ENCODE measurements at places on chromosomes 4 and X. TPM values are rescaled to one million over a fixed set of nuclear protein-coding genes. Genes with fewer than 3 reads are reported as not detected.

DNA sequence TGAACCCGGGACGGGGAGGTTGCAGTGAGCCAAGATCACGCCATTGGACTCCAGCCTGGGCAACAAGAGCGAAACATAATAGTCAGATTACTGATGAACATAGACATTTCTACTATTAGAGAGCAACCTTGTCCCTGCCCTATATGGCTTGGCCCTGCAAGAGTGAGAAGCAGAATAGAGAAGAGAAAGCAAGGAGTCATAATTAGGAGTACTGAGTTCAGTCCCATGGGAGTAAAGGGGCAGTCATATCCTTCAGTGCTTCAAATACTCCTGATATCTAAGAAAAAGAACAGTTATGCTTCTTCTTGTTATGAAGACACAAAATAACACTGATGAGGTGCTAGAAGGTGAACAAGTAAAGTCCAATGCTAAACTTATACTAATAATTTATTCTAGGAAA, 33.8 kb downstream of the CLDN2 start:
- DNase-seq, result no peak

DNA sequence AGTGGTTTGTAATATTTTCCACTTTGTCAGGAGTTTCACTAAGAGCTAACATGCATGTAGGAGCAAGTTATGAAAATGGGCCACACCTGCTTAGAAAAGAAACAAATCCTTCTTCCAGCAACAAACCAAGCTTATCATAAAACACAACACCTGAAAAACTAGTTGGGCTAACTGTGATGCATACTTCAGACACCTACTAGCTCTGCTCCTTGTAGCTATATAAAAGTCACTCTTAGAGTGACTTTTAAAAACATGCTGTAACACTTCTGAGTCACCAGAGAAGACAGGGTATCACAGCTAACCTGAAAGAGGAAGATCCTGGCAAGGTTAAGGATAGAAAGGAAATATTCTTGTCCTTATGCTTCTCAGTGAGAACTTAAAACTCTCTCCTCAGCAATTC, 3.6 kb upstream of the SLAIN2 start:
- DNase-seq, result no peak

- no peak for DNase-seq
These were observed 12.8 kb downstream of the AIMP1 start for GRCh38 chr4:106329041-106329618.

DNA sequence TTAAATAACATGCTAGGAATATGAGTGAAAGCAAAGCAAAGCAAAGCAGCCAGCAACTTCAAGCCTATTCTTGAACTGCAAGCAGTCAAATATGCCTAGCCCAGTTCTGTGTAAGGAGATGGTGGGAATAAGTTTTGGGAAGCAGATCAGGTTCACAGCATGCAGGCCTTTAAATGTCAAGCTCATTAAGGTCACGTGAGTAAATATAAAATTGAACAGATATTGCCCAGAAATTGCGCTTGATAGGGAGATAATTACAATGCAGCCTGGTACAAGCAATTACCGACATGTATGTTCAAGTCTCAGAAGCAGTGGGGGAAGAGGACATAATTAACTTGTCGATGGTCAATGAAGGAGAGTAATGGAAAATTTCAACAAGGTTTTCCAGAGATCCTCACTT, 6.0 kb downstream of the GNPDA2 start:
- no peak for DNase-seq

- DNase-seq, result no peak
These were observed 16.6 kb upstream of the KDM5C start for GRCh38 chrX:53241558-53241957.

- DNase-seq, result peak; percentile 3
These were observed 21.1 kb downstream of the NOP14 start for GRCh38 chr4:2942037-2942531.

- DNase-seq, result peak; percentile 73
These were observed 12.7 kb downstream of the ART3 start for GRCh38 chr4:76087007-76087769.

- no peak for DNase-seq
These were observed 28.8 kb downstream of the NR0B1 start for GRCh38 chrX:30280428-30280827.

GRCh38 chr4:159283696-159284095, 180.8 kb downstream of the RAPGEF2 start:
- no peak for DNase-seq

GRCh38 chr4:14926368-14926767, 75.9 kb upstream of the CPEB2 start:
- DNase-seq, result no peak

DNA sequence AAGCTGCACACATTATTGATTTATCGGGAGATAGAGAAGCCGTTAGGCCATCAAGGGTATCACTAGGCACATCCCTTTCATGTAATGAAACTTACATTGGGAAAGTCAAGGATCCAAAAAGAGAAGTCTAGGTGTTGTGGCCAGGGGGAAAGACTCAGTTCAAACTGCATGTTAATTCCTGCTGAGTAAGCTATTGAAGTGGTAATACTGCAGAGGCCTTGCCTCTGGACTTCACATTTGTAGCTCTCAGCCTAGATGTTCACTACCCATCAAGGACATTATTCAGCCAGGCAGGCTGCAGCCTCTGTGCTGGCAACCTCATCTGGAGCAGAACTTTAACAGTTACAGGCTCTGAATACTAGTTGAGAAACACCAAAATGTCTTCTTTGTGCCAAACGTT, 2094.5 kb upstream of the AGA start:
- DNase-seq, result no peak

- no peak for DNase-seq
These were observed 159.0 kb upstream of the CXCL13 start for GRCh38 chr4:77446601-77447000.

DNA sequence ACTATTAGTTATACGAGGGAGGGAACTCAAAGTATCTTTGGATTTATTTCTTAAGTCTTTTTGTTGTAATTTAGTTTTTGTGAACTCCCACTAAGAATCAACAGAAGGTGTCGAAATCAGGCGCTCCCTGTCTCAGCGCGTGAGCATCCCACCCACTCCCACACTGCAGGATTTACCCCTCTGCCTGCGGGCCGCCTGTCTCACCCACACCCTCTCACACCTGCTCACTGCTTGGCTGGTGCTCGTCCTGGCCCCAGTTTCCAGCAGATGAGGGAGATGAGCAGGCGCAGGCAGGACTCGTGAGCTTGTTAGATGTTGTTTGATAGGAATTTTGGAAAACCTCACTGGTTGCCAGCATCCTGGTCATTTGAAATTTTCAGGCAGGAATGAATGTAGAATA, 20.8 kb upstream of the HGFAC start:
- no peak for DNase-seq

- no peak for DNase-seq
These were observed 79.0 kb downstream of the JAKMIP1 start for GRCh38 chr4:6121276-6121850.

DNA sequence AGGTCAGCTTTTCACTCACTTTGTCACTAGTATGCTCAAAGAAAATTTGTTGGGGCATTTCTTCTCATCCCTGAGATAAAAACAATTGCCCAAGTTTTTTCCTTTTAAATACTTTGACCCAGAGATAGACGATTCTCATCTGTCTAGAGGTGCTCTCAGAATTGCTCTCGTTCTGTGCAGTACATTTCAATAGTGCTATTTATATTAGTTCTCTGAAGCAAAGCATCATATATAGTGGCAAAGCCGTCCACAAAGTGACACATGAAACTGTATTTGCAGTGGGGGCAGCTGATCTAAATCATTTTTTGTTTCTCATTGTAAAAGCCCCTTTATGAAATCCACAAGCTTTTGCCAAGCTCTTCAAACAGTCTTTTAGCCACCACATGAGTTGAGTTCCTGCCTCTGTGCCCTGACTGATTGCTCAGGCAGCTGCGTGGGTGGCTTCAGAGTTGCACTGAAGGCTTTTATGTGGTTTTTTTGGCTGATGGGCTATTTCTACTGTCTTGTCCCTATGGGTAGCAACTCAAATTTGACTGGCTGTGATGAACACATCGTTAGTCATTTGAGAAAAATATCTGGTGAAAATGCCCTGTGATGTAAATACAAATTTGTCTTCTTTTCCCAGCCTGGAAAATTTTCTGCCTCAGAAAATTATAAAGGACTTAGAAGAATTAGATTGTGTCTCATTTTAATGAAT, 119.1 kb upstream of the OTUD4 start:
- DNase-seq, result peak; percentile 39

DNA sequence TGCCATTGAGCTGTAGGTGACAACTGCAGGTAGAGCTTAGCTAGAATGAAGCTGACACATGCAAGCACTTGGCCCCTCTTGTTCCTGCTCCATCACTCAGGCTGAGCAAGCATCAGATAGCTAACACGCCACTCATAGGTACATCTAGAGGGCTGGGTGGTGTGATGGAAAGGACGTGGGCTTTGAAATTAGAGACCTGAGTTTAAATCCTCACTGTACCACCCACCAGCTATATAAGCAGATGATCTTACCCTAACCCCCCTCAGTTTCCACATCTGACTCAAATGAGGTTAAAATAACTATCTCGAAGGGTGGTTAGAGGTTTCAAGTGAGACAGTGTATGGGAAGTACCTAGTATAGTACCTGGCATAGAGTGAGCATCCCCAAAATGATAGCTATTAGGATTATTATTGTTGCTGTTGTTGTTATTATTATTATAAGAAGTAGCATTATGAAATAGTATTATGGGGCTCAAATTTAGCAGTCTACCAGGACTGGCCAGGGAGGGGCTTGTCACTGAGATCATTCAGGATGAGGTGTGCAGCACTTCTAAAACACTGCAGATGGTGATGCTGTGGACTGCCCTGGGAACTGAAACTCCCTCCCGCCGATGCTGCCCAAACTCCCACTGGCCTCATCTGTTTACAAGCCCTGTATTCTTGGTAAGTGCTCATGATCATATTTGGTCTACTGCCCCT, 59.0 kb downstream of the REELD1 start:
- DNase-seq, result no peak

- DNase-seq, result no peak
These were observed 371.3 kb downstream of the BMPR1B start for GRCh38 chr4:95129031-95129430.

GRCh38 chr4:52091801-52092200, 40.7 kb downstream of the SPATA18 start:
- no peak for DNase-seq

MAGEA9B gene
- not detected for total RNA-seq

CC2D2A gene
- 16.6 TPM for total RNA-seq

COQ2 gene
- total RNA-seq, result 5.0 TPM

GEMIN8 gene
- 14.3 TPM for total RNA-seq

SMARCA1 gene
- total RNA-seq, result 40.4 TPM

VCX gene
- not detected for total RNA-seq

IL3RA gene
- total RNA-seq, result 2.9 TPM

S100G gene
- not detected for total RNA-seq

RTL5 gene
- total RNA-seq, result 27.5 TPM

MAGEB17 gene
- total RNA-seq, result not detected

Measured in dorsolateral prefrontal cortex (tissue), 122 donors.